ENCODE measurements at places on chromosomes 1 and 21.
A peak's percentile ranks its signal among the peaks of the same experiment; 100 is the strongest.

DNA sequence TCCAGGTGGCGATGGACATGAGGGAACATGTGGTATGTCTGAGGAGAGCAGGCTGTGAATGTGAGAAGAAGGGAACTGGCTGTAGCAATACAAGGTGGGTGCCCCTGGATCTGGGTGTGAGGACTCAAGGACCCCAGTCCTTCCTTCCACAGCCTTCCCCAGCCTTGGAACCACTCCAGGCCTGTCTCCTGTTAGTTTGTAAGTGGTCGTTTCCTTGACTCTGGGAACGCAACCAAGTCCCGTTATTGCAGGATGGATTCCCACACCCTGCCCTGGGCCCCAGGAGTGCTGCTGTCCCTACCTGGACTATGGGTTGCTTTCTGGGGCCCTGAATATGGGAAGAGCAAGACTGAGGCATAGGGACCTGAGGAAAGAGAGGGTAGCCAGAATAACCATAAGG lies 47.2 kb upstream of the VANGL1 start:
- no peak for DNase-seq

DNA sequence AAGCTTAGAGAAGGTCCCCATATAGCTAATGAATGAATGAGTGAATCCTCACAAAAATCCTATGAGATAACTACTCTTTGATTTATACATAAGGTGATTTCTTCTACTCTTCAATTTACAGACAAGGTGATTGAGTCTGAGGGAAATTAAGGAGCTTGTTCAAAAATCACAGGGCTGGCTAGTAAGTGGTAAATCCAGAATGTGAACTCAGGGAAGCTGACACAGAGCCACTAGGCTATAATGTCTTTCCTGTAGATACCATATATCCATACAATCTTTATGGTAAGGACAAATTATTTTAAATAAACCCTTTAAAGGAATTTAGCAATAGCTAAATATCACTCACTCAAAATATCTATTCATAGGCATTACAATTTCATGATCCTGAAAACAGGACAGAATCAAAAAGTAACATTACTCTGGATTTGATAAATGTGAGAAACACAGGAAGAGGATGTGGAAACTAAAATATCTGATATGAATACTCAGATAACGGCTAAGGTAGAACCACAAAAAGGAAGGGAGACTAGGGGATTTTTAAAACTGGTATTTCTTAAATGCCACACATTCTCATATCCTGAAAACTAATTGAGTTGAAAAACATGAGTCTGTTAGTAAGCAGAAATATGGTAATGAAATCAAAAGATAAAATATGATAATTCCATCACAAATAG lies 108.2 kb downstream of the NBPF12 start:
- DNase-seq = no peak

DNA sequence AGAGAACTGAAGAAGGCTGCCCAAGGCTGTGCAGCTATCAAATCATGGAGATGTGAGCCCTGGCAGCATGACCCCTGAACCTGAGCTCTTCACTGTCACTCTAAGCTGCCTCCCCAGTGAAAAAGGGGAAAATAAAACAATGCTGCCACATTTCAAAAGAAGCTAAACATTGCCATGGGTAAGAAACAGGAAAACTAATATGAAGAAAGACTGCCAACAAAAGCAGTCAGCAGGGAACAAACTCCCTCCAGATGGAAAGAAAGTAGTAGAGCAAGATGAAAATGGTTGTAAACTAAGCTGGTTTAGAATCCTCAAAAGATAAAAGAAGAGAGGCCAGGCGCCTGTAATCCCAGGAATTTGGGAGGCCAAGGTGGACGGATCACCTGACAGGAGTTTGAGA lies 36.2 kb upstream of the CSF1 start:
- no peak for DNase-seq

DNA sequence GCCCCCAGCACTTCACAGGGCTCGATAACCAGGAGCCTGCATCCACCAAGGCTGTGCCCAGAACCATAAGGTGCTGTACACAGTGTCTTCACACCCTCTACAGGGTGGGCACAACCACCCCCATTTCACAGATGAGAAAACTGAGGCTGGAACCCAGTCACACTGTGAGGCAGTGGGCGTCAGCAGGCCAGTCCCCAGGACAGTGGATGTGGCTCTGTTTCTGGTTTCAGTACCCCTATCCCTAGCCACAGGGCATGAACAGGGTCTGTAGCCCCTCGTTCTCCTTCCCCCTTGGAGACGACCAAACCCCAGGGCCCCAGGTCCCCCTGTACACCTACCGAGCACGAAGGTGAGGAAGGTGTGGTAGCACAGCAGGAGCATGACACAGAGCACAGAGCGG lies 27.6 kb downstream of the TTC39A start:
- DNase-seq = peak; percentile 44

DNA sequence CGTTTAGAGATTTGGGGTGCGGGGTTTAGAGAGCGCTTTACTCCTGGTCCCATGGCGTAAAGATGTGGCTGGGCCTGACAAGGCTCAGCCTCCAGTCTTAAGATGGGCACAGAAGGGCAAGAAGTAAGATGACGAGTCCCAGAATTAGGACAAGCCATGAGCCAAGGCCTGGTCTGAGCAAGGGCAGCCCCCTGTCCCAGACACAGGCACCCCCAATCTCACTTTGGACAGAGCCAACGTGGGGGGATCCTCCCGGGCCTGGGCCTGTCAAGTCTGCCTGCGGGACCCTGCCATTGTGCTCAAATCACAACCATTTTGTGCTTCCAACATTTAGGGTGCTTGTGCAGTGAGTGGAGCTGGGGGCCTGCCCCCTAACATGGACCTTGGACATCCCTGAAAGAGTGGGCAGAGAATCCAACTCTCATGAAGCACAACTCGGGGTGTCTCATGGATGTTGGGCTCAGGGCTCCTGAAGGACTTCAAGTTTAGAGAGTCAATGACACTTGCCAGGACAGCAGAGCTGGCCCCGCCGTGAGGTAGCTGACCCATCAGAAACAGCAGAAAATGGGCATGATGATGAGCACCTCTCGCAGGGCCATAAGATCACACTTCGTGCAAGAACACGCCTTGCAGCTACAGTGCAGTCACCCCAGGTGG lies 52.6 kb downstream of the KIF21B start:
- no peak for DNase-seq

DNA sequence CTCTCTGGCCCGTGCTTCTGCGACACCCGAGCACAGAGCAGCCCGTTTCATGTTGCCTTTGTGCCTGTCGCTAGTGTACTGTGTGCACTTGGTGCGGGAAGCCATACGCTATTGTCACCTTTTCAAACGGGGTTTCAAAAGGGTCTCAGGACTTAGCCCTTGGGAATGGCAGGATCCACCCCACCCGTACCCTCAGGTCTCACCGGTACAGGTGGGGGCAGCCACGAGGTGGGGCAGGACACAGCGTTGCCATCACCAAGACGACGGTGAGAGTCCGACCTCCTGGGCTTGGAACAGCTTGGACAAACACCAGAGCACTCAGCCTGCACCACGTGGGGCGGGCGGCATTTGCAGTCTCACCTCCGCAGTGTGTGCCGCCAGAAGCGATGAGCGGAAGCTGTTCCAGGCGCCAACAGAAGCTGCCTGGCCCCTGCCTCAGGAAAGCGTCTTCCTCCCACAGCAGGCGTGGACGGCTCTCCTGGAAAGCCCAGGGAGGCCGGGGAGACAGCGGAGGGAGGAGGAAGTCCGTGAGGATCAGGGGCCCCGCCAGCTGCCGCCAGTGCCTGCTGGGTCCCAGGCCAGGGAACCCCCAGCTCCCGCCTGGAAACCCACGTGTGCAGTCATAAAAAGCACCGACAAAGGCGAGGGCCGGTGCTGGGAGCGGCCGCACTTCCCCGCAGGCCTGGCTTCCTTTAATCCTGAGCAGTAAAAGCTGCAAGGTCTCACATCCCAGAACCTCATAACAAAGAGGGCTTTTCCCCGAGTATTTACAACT lies 131.3 kb upstream of the ARHGEF16 start:
- DNase-seq = no peak

- DNase-seq = peak; percentile 59
These were observed at the start of gene TMEM200B for GRCh38 chr1:29123887-29124365. Gene TMEM200B, minus strand, starts transcription at chr1:29123903. Its CDS starts 2,075 bp downstream, at chr1:29121828.

GRCh38 chr1:1000357-1001056 lies 610 bp upstream of the HES4 start:
- peak; percentile 91 for DNase-seq

DNA sequence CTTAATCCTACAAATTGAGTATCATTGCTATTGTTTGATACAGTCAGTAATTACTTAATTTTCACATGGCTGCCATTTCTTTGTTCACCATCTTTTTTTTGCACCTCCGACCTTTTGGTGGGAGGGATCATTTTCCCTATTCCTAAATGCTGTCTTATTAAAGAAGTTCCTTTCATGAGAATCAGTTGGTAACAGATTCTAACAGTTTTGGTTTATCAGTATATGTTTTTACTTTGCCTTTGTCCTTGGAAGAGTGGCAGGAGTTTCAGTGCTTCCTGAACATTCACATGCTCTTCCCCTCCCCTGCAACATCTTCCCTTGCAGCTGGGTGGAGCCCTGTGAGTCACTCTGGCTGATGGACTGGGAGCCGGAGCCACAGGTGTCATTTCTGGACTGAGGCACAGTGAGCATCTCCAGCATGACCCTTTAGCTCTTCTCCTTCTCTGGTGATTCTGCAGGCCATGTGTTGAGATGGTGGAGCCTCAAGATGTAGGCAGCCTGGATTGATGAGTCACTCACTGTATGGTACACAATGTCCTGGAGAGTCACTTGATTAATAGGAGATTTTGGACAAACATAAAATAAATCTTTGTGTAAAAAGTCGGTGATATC lies 217.7 kb downstream of the URB2 start:
- no peak for DNase-seq

DNA sequence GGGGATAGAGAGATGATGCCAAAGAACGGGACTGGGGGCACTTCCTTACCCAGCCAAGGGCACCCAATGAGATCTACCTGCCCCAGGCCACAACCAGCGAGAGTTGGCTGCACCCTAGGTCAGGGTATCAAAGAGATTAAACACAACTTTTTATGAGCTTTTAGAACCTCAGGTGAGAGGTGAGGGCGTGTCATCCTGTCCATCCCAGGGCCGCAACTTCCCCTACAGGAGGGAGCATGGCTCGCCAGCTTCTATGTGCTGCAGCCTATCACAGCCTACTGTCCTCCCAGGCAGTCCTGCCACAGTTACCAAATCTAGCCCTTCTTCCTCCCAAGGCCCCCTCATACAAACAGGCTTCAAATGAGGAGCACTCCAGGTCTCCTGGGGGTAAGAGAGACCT lies 12.9 kb downstream of the TMEM9 start:
- no peak for DNase-seq
